ENCODE measurements at places on chromosomes 5 and 9.

- no peak for DNase-seq
These were observed 530.0 kb downstream of the CCDC171 start for GRCh38 chr9:16082796-16083195.

DNA sequence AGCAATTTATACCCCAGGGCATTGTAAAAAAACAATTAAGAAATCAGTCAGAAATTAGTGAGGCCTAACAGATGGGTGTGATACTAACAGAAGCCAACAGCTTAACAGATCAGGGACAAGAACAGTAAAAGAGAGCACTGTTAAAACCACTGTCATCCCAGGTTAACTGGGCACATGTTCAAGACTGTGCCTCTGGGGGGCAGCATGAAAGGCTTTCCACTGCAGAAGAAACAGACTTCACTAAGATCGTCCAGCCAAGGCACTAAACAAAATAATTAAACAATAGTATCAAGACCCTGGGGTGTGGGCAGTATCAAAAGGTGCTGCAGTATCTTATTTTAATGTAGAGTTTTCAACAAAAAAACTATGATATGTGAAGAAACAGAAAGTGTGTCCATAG lies 43.5 kb downstream of the FBN2 start:
- no peak for DNase-seq

DNA sequence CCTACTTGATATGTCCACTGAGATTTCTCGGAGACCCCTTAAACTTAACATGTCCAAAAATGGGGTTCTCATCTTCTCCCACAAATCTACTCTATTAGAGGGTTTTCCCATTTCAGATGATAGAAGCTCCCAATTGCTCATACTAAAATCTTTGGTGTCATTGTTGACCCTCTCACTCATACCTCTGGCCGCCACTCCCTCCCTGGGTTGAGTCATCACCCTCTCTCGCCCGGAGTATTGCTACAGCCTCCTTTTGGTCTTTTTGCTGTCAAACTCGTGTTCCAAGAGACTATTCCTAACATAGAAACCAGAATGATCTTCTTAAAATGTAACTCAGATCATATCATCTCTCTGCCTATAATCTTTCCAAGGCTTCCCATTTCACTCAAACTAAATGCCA lies 91.0 kb upstream of the GNAQ start:
- no peak for DNase-seq

DNA sequence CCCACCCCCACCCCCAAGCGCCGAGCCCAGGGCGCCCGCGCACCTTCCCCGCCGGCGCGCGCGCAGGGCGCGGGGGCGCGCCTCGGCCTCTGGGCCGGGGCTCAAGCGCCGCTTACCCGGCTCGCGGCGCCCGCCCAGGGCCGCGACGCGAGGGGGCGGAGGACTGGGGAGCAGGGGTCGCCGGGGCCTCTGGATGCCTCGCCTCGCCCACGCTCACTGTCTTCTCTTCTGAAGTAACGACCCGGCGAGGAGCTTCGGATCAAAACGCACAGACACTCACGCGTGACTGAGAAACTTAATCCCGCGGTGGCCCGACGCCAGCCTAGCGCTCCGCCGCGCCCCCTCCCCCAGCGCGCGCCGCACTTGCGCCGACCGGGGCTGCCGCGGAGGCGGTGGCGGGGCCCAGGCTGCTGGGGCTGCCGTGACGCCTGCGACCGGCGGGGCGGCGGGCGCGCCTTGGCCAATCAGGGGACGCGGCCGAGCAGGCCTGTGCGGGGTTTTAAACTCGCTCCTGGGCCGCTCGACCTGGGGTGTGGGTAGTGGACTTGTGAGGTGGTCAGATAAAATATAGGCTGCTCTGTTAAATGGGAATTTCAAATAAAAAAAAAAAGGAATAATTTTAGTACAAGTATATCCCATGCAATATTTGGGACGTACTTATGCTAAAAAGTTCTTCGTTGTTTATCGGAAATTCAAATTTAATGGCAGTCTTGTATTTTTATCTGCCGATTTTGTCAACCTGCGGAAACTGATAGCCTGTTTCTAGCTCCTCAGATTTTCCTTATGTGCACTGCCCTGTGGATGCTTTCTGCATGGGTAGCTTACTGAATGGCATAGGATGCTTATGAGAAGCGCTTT lies at the start of gene MPDZ:
Gene MPDZ (minus strand): TSS at position 409 of the 858 bp plus-strand sequence. CDS start 29,377 bp downstream, outside the sequence.
- DNase-seq, result no peak

- DNase-seq, result no peak
These were observed 650.0 kb upstream of the SGCD start for GRCh38 chr5:155676967-155677366.

DNA sequence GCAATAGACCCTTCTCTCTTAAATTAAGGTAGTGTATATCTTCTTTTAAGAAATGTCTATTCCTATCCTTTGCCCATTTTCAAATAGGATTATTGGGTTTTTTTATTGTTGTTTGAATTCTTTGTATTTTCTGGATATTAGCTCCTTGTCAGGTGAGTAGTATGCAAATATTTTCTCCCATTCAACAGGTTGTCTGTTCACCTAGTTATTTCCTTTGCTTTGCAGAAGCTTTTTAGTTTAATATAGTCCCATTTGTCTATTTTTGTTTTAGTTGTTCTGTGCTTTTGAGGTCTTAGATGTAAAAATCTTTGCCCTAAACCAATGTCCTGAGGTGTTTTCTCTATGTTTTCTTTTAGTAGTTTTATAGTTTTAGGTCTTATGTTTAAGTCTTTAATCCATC lies 104.7 kb downstream of the CWC27 start:
- no peak for DNase-seq

- DNase-seq, result no peak
These were observed 594 bp downstream of the FAM120A start for GRCh38 chr9:93451849-93452709.

- DNase-seq, result no peak
These were observed 215.6 kb upstream of the NREP start for GRCh38 chr5:111972548-111972947.

GRCh38 chr9:127812936-127813675 lies 10.4 kb downstream of the FPGS start:
- no peak for DNase-seq

DNA sequence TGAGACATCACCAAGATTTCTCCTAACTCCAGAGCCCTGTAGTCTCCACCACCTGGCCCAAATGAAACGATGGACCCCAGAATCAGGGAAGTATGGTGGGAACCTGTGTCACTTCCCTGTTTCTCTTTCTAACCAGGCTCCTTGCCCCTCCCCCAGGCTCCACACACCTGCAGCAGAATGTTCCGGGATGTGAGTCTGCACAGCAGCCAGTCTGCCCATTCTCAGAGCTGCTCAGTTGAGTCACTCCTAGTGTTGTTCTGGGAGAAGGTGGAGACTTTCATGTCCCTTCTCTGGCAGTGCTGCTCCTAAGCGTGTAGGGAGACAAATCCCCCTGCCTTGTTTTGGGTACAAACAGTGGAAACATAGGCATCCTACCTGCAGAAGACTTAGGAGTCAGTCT lies 76.0 kb upstream of the XPA start:
- no peak for DNase-seq

DNA sequence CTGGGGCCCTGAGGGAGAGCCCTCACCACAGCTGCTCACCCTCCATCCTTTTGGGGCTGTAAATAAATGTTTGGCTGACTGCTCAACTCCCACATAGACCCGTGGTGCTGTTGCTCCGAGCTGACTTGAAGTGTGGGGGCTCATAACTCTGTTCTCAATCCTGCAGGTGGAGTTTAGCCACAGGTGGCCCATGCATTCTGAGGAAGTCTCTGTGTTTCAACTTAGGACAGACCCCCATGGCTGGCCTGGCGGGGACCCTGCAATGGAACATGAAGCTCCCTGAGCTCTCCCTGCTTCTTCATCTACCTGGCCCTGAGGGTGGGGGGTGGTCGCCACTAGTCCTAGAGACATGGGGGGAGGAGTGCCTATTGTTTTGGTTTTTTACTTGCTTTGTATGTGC lies 19.7 kb downstream of the NDUFS6 start:
- no peak for DNase-seq

DNA sequence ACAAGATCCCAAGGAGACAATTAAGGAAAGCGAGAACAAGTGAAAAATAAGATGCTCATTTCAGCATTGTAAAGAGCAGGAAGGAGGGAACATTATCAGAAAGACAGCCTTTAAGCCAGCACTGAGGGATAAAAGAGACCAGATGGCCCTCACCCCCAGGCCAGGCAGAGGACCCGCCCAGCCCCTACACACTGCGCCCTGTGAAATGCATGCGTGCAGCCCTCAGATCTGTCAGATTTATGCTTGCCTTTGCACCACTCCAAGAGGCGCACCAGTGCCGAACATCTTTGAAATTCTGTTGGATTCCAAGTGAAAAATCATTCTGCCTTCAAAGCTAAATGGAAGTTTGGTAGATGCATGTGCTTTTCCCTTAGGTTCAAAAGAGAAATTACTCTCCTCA lies 378.0 kb downstream of the MLLT3 start:
- no peak for DNase-seq

DNA sequence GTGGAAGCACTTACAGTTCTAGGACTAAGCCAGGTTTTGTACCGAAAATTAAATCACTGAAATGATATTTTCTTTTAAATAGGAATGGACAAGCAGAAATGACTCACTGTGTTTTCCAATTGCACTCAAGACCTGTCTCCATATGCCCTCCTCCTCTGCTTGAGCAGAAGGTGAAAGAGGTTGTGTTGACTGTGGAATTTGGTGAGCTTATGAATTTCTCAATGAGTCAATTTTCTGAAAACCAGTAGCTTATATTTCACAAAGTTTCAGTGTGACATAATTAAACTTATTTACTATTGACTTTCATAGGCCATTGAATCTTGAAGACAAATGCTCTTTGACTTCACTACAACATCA lies 249.9 kb downstream of the NPR3 start:
- DNase-seq, result no peak

GRCh38 chr5:79301046-79301712 lies 65.2 kb downstream of the JMY start:
- DNase-seq, result no peak

DNA sequence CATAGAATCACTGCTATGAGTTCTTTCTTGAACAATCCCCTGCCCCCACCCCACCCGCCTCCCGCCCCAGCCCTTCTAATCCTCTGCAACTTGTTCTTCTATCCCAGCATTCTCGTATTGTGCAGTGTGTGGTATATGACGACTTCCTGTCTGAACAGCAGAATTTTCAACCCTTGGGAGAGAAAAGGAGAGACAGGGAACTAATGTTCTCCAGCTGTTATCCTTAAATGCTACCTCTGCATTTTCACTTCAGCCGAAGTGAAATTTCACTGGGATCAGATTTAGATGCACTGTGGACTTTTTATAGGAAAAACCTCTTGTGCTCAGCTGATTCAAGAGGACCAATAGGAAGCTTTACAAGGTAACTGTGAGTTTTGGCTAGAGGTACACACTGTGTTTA lies 2.2 kb downstream of the FBXL7 start:
- DNase-seq, result no peak

GRCh38 chr5:151739939-151740335 lies 18.5 kb downstream of the ATOX1 start:
- DNase-seq, result no peak

GRCh38 chr9:3628239-3628638 lies 102.4 kb upstream of the RFX3 start:
- DNase-seq, result no peak

DNA sequence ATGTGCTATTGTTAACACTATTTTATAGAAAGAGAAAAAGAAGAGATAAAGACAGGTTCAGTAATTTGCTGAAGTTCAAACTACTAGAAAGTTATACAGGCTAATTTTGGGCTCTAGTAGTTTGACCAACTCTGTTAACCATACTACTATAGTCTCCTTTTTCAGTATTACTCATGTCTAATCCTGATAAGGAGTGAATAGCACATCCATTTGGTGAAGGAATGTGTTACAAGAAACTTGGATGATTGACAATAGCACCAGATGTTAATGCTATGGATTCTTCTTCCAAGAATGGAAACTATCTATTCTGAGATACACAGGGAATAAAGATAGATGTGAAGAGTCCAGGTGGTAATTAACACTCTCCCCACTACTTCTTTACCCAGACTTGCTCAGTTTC lies 677.3 kb downstream of the PRELID2 start:
- no peak for DNase-seq

DNA sequence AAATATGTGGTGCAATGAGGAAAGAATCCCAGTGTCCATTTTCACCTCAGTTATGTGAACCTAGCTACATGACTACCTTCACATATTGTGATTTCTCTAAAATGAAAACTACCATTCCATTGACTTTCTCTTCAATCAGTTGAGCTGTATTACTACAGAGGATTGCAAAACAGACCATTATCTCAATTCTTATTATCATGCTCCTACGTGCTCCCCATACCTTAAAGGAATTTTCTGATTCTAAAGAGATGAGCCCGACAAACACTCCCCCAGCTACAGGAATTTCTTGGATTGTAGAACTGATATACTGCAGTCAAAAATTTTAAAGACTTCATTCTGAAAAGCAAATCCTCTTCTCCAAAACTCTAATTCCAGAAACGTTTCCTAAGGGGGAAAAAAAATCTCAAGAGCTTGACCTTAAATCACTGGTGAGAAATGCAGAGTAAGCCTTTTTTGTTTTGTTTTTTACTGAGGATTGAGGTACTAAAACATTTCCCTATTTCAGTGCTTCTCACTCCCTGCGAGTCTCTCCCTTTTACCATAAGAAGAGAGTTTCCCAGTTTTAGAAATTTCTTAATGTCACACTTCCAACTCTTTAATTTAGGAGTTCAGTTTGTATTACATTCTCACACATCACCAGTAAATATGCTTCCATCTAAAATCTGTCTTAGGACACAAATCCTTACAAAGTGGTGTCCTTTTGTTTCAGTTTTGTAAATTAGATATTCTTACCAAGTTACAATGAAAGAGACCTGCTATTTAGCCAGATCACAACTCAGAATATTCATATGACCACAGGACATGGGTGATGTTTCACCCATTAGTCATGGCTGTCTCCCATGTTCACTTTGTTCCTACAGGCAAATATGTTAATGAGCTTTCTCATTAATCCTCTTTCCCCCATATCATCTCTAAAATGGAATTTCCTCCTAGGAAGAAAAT lies 203.8 kb downstream of the TSSK1B start:
- DNase-seq, result no peak

DNA sequence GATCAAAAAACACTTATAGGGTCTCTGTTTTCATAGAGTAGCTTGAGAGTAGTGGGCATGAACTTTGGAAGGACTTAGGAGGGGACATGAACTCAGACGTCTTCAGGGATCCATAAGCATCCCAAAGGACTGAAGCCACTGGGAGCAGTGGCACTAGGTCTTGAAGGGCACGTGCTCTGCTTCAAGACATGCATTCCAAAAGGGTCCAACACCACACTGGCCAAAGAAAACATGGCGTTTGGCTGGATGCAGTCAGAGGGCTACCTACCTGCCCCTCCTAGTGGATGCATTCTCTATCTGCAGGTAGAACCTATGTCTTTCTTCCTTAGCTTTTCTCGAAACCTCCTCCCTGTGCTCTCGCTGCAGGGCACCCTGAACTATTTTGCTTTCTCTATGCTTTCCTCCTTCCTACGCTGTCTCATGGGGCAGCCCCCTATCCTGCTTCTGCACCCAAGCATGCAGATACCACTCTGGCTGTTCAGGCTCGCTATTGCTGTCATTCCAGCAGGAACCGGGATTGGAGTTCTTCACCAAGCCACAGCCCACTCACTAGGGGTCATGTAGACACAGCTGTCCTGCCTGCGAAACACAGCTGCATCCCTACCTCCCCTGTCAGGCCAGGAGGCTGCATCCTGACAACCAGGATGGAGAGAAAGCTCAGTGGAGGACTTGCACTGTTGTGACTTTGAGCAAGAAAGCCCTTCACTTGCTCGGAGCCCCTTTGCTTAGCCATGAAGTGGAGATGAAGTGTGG lies 11.9 kb downstream of the FAM240B start:
- DNase-seq, result no peak
